ENCODE measurements at places on chromosomes 5 and 9. TPM values are rescaled to one million over a fixed set of nuclear protein-coding genes. Genes with fewer than 3 reads are reported as not detected.

DNA sequence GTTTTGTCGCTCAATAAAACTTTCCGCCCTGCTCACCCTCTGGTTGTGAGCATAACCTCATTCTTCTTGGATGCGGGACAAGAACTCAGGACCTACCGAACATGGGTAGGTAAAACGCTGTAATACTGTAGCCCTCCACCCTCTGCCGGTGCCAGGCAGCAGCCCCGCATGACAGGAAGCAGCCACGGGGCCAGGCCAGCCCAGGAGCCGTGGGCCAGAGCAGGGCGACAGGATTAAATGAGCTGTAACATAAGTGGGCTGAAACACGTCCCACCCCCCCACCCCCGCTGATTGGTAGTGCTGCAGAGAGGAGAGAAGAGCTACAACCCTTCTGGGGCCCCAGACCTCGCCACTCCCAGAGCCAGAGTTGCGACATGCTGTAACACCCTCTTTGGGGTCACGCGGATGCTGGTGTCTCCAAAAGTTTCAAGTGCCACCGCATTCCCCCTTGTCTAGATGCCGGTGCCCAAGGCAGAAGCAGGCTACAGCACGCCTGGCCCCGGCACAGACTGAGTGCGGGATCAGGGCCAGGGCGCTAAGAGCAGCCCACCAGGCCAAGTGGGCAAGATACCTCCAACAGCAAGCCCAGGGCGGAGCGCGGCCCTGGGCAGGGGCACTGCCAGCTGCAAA, 81.8 kb downstream of the FBXW11 start:
- no peak for DNase-seq
- no peak overlapping the region for H3K27ac ChIP-seq
- H3K4me1 ChIP-seq: no peaks in the 10 kb centered on the region
- H3K36me3 ChIP-seq: no peaks in the 10 kb centered on the region
- no peaks in the 10 kb centered on the region for H3K27me3 ChIP-seq

GRCh38 chr5:133683646-133684596, 71.6 kb upstream of the FSTL4 start:
- no peaks in the 10 kb centered on the region for H3K4me1 ChIP-seq
- H3K4me3 ChIP-seq: no peak overlapping the region
- no peak overlapping the region for H3K27ac ChIP-seq
- H3K27me3 ChIP-seq: no peaks in the 10 kb centered on the region
- DNase-seq: no peak
- no peaks in the 10 kb centered on the region for H3K36me3 ChIP-seq

DNA sequence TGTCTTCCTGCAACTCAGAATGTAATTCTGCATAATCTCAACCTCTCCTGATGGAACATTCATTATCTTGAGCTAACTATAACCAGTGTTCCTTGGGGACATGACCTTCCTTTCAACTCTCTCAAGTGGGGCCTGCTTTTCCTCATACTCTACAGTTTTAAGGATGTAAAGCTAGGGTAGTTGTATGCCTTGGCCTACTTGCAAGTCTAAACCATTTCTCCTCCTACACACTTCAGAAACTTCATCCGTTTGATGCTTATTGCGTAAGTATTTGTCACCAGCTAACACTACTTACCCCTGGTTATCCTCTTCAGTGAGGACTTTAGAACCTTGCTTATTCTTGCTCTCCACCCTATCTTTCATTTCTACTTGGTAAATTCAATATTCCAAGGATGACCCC, 548.9 kb downstream of the HINT1 start:
- no peak overlapping the region for H3K27ac ChIP-seq
- DNase-seq: no peak
- no peaks in the 10 kb centered on the region for H3K36me3 ChIP-seq
- H3K4me3 ChIP-seq: no peak overlapping the region

The PCDHGB5 gene
- 8.8 TPM for total RNA-seq

- no peak overlapping the region for H3K4me3 ChIP-seq
- no peak overlapping the region for H3K27ac ChIP-seq
- DNase-seq: no peak
- H3K36me3 ChIP-seq: no peaks in the 10 kb centered on the region
- H3K27me3 ChIP-seq: no peaks in the 10 kb centered on the region
Measured at GRCh38 chr5:58872670-58873273, 289.9 kb downstream of the RAB3C start.

- no peaks in the 10 kb centered on the region for H3K36me3 ChIP-seq
- no peaks in the 10 kb centered on the region for H3K4me1 ChIP-seq
- no peak overlapping the region for H3K4me3 ChIP-seq
- no peak overlapping the region for H3K27ac ChIP-seq
Measured at GRCh38 chr5:148957591-148958202, 105.2 kb downstream of the SH3TC2 start.

DNA sequence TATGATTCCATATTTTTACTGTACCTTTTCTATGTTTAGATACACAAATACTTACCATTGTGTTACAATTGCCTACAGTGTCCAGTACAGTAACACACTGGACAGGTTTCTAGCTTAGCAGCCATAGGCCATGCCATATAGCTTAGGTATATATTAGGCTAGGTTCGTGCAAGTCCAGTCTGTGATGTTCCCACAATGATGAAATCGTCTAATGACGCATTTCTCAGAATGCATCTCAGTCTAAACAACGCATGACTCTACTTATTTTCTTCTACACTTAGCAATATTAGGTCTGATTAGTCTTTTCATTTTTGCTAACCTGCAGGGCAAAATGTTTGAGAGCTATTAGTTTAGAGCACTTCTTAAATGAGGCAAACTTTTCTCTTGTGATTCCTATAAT, 22.7 kb downstream of the OR2S2 start:
- H3K4me1 ChIP-seq: peaks cover 7% of the 10 kb centered on the region
- no peaks in the 10 kb centered on the region for H3K27me3 ChIP-seq
- H3K27ac ChIP-seq: no peak overlapping the region
- DNase-seq: no peak
- no peak overlapping the region for H3K4me3 ChIP-seq
- no peaks in the 10 kb centered on the region for H3K36me3 ChIP-seq

The F2RL1 gene
- total RNA-seq: 12.0 TPM

The PITX1 gene
- total RNA-seq: 0.38 TPM

- no peak overlapping the region for H3K4me3 ChIP-seq
- H3K4me1 ChIP-seq: peaks cover 9% of the 10 kb centered on the region
- no peak for DNase-seq
- H3K27ac ChIP-seq: no peak overlapping the region
- no peaks in the 10 kb centered on the region for H3K27me3 ChIP-seq
Measured at GRCh38 chr5:87020099-87020934, 247.4 kb upstream of the RASA1 start.

The GPRIN1 gene
- total RNA-seq: 2.1 TPM

DNA sequence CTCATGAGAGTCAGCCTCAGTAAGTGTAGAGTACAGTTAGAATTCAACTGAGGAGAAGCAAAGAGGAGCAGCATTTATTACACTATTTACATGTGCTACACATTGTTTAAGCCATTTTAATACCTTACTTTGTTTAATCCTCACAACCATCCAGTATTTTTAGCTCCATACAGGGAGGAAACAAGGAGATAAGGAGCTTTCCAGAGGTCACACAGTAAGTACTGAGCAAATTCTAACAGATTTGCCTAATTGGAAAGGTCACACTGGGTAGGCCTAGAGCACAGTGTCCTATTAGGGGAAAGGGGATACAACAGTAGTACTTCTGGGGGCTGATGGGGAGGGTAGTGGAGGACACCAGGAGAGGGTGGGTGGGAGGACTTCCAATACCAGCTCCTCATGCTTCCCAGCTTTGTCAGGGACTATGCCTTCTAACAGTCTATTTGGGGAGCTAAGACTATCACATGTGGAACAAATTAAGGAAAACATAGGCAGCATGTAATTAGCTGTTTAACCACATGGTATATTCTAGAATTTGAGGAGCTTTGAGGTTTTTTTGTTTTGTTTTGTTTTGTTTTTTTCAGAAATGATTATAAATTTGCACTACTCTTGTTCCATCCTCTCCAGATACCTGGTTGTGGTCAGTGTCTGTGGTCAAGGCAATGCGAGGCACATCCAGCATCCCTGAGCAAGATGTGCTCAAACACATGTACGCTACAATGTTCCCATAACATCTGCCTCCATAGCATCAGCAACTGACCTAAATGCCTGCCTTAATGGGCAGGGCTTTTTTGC, 96.0 kb upstream of the SLC12A2 start:
- H3K4me1 ChIP-seq: no peaks in the 10 kb centered on the region
- H3K36me3 ChIP-seq: no peaks in the 10 kb centered on the region
- no peak for DNase-seq
- H3K27me3 ChIP-seq: no peaks in the 10 kb centered on the region
- no peak overlapping the region for H3K4me3 ChIP-seq
- no peak overlapping the region for H3K27ac ChIP-seq

The TRPM3 gene
- total RNA-seq: 0.17 TPM

GRCh38 chr5:172896465-172896864, 62.4 kb downstream of the ERGIC1 start:
- peaks cover 51% of the 10 kb centered on the region for H3K36me3 ChIP-seq
- H3K4me3 ChIP-seq: no peak overlapping the region
- H3K27ac ChIP-seq: peak overlapping the region; percentile 68
- H3K27me3 ChIP-seq: no peaks in the 10 kb centered on the region

- H3K4me1 ChIP-seq: peaks cover 5% of the 10 kb centered on the region
- H3K36me3 ChIP-seq: no peaks in the 10 kb centered on the region
- H3K27me3 ChIP-seq: no peaks in the 10 kb centered on the region
- DNase-seq: no peak
- no peak overlapping the region for H3K4me3 ChIP-seq
Measured at GRCh38 chr5:58764199-58764598, 181.3 kb downstream of the RAB3C start.

DNA sequence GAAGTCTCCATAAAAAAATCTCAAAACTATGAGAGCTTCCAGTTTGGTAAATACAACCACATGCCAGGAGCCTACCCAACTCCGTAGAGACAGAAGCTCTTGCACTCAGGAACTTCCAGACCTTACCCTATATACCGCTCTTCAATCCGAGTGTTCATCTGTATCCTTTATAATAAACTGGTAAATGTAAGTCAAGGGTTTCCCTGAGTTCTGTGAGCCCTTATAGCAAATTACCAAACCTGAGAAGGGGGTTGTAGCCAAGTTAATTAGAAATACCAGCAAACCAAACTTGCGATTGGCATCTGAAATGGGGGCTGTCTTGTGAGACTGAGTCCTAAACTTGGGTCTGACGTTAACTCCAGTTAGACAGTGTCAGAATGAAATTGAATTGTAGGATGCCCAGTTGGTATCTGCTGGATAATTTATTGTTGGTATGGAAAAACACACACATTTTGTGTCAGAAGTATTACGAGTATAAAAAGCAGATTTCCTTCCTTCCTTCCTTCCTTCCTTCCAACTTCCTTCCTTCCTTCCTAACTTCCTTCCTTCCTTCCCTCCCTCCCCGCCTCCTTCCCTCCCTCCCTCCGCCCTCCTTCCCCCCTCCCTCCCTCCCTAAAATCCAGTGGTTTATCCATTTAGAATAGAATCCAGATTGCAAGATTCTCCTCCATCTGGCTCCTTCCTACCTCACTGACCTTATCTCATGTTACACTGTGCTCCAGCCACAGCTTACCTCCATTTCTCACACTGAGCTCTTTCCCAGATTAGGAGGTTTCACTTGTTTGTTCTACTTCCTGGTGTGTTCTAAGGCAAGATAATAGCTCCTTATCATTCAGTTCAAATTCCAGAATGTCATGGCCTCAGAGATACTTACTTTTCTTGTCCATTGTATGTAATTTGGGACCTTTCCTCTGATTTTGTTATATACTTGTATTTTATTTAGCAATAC, 196.7 kb downstream of the WDR70 start:
- H3K4me1 ChIP-seq: no peaks in the 10 kb centered on the region
- no peaks in the 10 kb centered on the region for H3K36me3 ChIP-seq
- no peak overlapping the region for H3K27ac ChIP-seq
- no peak for DNase-seq
- no peaks in the 10 kb centered on the region for H3K27me3 ChIP-seq

Measured in left lung (tissue), 14 donors.